ENCODE measurements at places on chromosomes 5 and 9.

- DNase-seq = no peak
Measured at GRCh38 chr5:67494186-67494855, 297.7 kb upstream of the CD180 start.

DNA sequence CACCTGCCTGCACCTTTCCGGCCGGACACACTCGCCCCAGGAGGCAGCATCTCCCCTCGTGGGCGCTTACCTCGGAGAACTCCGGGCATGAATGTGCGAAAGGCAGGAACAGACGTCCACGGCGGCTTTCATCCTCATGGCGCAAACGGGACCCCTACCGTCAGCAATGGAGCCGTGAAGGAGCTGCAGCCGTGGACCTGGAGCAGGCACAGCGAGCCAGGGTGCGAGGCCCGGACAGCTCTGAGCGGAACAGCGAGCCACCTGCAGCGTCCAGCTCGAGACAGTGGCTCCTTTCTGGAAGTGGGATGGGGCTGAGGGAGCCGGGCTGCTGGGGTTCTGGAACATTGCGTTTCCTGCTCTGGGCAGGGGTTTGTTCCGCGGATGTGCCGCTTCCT is 7.8 kb upstream of the SLC6A19 start:
- no peak for DNase-seq

DNA sequence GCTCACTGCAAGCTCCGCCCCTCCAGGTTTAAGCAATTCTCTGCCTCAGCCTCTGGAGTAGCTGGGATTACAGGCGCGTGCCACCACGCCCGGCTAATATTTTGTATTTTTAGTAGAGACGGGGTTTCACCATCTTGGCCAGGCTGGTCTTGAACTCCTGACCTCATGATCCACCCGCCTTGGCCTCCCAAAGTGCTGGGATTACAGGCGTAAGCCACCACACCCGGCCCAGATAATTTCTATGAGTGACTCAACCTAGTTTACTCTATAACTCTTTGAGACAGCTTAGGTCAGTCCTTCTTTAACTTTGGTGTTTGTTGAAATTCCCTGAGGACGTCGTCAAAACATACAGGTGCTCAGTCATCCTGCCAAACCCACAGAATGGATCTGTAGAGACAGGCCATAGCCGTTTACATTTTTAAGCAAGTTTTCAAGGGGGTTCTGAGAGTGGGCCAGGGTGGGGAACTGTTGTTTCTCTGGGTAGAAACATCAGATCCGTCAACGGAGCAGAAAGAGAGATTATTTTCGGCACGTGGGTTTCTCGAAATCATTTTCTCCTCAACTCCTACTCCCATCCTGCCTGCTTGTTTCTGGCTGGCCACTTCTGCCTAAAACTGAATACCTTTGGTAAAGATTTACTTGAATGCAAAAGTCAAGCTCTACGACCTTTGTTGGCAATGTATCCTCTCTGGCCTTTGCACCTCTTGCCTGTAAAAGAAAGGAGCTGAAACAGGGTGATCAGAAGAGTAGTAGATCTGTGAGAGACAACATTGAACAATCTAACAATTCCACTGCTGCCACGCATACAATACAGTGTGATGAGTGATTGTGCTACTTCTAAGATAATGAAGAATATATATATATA is 6.0 kb upstream of the BOD1 start:
- DNase-seq = no peak

- DNase-seq = no peak
Measured at GRCh38 chr5:150352244-150353031, 5.1 kb upstream of the TCOF1 start.

- DNase-seq = no peak
Measured at GRCh38 chr5:142388696-142389095, 63.9 kb upstream of the SPRY4 start.

DNA sequence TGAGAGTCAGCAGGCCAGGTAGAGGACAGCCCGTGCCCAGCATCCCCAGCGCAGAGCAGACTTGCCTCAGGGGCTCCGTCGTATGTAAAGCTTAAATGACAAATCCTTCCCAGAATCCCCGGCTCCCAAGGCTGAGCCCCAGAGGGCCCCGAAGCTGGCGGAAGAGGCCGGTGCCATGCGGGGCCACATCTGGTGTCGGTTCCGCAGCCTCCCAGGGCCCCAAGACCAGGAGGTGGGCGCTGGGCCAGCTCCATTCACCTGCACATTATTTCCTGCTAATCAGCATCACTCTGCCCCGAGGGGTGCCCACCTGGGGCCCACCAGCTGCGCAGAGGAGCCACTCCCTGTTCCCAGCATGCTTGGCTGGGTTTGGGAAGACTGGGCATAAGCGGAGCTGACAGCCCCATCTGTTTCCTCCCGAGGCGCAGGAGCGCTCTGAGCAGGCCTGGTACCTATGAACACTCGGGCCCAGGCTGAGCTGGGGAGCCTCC is 124.0 kb upstream of the PPP1R26 start:
- no peak for DNase-seq

DNA sequence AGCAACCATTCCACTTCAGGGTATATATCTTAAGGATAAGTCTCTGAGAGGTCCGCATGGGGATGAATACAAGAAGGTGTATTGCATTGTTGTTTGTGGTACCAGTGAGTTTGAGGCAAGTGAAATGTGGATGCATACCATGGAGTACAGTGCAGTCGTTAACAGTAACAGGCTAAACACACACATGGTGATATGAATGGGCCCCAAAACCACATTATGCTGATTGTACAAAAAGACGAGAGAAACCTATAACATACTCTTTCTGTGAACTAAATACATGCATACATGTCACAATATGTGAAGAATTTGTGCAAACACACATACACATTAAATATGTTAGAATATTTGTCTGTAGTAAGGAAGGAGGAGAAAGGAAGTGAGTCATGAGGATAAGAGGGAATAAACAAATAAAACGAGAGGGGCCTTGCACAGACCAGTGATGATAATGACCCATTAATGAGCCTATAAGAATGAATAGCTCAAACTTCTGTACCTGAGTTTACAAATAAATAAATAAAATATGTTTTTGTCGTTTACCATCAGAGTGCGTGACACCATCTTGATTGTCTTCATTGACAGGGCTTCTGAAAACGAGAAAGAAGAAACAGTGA is 66.5 kb upstream of the RICTOR start:
- DNase-seq = no peak

DNA sequence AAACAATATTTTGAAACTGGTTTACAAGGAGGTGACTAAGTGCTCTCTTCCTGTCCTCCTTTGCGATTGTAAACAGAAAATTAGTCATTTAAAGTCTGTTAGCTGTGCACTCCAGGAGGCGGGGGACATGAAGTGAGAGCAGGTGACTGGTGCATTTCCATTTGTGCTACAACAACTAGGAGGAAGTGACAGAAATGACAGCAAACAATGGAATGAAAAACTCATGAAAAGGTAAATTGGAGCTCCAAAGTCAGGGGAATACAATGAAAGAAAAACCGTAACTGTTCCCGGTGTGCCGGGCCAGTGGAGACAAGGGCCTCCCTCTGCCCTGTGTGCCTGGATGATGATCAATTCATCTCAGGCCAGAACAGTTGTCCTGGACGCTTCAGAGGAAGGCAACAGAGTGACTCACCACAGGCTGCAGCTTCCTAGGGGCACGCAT is 439.9 kb downstream of the GADD45G start:
- no peak for DNase-seq

DNA sequence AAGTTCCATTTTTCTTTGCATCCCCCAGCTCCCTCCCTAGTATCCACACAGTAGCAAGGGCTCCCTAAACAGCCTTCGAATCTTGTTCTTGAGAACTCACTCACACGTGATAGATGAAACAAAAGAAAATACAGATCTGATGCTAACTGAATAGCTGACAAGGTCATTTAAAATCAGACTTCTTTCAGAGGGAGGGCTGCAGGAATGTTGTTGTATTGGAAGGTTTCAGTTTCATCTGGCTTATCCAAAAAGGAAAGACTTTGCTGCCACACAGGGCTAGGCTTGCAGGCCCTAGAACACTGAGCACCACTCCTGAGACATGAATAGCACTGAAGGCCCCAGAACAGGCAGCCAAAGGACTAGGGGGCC is 3.2 kb downstream of the CD180 start:
- no peak for DNase-seq

GRCh38 chr9:68747043-68747533 is 42.0 kb downstream of the PIP5K1B start:
- DNase-seq = no peak

DNA sequence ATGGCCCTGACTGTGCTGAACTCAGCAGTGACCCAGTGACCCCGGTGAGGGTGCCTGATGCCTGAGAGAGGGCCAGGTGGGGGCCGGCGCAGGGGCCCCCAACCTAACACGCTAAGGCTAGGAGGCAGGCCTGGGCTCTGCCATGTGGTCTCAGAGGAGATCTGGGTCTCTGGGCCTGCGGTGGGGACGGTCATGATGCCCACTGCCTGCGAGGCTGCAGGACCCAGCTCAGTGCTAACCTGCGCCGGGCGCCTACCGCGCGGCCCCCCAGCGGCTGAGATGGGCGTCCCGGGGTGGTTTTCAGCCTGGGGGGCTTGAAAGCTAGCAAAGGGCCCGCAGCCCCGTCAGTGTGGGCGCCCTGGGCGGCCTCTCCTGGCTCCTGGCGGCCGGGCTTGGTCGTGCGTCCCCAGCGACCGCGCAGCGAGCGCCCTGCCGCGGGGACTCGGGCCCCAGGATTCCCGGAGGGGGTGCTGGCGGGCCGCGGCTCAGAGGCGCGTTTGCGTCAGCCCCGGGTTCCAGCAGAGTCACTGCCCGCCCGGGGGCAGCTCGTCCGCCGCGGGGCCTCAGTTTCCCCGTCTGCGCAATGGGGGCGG is 2.5 kb downstream of the EGFL7 start:
- DNase-seq = no peak

- DNase-seq = no peak
Measured at GRCh38 chr5:135206862-135207261, 172.8 kb upstream of the PITX1 start.

DNA sequence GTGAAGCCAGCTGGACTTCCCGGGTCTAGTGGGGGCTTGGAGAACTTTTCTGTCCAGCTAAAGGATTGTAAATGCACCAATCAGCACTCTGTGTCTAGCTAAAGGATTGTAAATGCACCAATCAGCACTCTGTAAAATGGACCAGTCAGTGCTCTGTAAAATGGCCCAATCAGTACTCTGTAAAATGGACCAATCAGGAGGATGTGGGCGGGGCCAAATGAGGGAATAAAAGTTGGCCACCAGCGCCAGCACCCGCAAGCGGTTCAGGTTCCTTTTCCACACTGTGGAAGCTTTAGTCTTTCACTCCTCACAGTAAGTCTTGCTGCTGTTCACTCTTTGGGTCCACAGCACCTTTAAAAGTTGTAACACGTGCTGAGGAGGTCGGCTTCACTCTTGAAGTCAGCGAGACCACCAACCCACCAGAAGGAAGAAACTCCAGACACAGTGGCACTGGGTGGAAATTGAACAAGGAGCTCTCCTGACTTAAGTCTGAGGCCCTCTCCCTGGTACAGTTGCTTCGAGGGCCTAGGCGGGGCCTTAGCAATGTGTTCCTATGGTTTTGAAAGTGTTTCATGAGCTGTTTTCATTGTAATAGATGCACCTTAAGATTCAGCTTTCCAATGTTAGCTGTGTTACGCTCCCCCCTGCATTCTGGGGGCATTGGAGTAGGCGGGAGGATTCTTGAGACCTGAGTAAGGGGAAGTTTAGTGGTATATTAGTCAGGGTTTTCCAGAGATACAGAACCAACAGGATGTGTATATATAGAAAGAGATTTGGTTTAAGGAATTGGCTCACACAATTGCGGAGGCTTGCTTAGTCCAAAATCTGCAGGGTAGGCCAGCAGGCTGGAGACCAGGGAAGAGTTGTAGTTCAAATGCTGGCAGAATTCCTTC is 21.5 kb upstream of the MYO10 start:
- DNase-seq = no peak

DNA sequence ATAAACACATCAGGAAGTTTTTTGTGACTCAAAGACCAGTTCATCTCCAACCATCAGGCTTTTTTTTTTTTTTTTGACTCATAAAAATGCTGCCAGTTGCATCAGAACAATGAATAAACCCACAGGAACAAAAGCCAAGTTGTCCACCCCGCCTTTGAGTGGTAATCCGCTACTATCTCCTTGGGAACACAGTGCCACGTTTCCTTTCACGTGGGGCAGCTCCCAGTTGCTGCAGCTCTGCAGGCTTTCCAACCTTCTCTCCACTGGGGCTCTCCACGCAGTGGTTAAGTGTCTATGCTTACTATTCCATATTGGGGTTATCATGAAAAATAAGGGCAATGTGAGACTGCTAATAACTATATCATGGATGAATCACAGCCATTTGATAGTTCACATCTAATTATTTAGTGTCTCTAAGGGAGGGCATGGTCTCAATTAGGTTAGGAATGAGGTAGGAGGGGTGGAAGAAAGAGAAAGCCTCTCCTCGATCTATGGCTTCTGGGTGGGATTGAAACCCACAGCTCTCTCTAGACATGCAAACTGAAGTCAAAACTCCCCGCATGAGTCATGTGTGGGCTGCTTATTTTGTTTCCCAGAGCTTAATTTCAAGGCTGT is 55.8 kb upstream of the ACTBL2 start:
- DNase-seq = no peak

DNA sequence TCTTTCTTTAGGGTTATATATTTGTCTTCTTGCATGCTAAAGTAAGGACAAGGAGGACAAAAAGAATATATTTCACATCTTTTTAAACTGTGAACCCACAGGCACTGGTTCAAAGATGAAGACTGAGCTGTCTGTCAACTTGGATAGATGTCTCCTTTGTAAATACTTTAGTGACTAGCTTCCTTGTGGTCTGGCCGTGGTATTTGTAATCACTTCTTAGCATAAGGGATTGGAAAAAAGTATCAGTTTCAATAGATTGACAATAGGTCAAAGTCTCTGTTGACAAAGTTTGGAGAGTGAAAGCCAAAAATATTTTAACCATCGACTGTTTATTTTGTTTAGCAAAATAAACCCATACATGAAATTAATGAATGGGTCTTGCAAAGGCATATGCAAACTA is 91.4 kb downstream of the TMEM167A start:
- DNase-seq = no peak

GRCh38 chr5:84301535-84301934 is 83.1 kb downstream of the EDIL3 start:
- no peak for DNase-seq

DNA sequence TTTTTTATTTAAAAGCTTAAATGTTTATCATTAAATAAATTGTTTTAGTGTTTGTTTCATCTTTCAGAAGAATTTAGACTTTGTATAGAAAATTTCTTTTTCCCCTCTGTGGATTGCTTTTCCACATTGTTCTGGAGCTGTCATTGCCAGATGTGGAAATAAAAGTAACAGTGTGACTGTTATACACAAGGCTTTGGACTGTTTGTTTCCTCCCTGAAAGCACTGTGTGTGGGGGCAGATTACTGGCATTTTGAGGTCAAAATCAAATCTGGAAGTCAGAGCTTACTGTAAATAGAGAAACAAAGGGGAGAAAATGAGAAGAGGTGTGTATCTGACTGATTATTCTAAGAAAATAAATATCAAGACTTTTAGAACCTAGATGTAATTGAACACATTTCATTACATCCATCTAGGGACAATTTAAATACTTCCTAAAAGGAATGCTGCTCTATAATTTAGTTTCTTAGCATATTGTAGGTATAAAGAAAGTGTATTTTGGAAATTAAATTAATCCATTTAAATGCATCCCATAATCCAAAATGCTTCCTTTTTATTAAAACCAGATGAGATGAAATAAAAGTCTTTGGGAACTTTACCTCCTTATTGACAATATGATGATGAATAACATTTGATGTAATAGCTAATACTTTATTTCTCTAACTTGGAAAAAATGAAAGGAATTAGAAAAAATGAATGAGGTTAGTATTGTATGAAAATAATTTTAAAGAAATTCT is 51.9 kb downstream of the ERCC6L2 start:
- no peak for DNase-seq

GRCh38 chr5:132640613-132641012 is 17.4 kb upstream of the IL13 start:
- no peak for DNase-seq

GRCh38 chr5:132114150-132115121 is 40.8 kb downstream of the CSF2 start:
- no peak for DNase-seq

Measured in stimulated activated CD8-positive, alpha-beta memory T cell treated with anti-CD3 and anti-CD28 coated beads, Interleukin-12 subunit alpha, Interleukin-12 subunit beta, amount 100 ng/mL, for 4 hours (primary cell).